Umbilical cord (tissue), 2 donors: ENCODE measurements at places on chromosomes 3 and 15. TPM values are rescaled to one million over a fixed set of nuclear protein-coding genes. Genes with fewer than 3 reads are reported as not detected.

DNA sequence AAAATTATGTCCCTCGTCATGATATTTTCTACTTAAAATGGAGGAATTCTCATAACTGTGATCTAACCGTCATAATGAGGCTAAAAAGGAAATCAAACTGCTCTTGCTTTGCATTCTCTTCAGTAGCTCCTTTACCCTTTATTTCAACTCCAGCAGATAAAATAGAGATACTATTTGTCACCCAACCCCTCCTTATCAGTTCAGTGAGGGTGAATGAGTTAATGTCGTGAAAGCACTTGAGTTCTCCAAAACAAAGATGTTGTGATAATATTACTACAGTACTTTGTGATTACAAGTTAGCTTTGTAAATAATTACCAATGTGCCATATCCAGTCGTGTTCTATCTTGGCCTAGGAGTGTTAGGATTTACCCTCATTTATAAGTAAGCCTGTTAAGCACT lies 63.4 kb upstream of the ANKRD28 start:
- no peak for DNase-seq

GRCh38 chr3:71232175-71232679 lies 351.3 kb downstream of the FOXP1 start:
- DNase-seq = no peak

DNA sequence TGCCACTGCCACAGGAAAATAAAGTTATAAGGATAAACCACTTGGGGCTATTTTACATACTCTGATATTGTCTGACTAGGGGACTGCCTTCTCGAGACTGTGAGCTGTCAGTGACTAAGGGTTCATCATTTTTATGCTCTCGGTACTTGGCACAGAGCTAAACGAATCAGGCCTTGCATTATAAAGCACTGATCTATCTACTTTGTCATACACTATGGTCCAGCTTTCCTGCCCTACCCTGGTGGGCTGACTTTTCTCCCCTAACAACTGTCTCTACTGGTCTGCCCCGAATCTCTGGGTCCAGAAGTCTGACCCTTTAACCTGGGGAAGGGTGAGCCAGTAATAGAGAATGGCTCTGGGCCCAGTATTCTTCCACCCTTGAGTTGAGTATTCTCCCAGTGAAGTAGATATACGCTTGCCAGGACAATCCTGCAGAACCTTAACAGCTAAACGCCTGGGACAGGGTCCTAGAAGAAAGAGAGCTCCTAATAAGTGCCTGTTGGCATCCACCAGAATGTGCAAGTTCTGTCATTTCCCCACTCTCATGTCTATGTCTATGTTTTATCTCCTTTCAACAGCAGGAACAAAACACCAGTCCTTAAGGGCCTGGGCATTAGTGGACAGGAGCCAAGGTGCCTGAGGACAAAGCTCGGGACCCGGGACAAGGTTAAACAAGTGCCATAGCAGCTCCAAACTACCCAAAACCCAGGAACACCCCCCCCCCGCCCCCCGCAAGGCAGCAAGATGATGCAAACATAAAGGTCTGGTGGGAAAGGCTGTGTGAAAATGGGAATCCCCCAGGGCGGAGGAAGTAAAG lies 1.2 kb downstream of the LARP6 start:
- DNase-seq = no peak

GRCh38 chr3:113304856-113305540 lies 93.6 kb downstream of the BOC start:
- DNase-seq = no peak

GRCh38 chr15:60656041-60656440 lies 177.1 kb upstream of the ICE2 start:
- no peak for DNase-seq

GRCh38 chr3:42134867-42135464 lies 43.8 kb downstream of the TRAK1 start:
- no peak for DNase-seq

DNA sequence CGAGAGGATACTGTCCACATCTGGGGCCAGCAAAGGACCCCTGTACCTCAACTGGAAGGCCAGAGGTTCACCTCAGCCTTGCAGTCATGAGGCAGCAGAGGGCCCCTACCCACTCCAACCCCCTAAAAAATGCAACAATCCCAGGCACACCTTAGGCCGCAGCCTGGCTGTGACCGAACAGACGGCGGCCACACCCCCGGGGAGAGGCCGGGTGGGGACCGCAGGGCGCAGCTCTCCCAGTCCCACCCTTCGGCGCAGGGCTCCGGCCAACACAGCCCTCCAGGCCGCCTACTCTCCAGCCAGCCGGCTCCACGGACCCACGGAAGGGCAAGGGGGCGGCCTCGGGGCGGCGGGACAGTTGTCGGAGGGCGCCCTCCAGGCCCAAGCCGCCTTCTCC lies 457 bp upstream of the DNAJA4 start:
- DNase-seq = no peak

GRCh38 chr3:27127195-27127594 lies 242.0 kb downstream of the NEK10 start:
- no peak for DNase-seq

- peak; percentile 46 for DNase-seq
These were observed at the start of gene CAMP for GRCh38 chr3:48222616-48223513. Gene CAMP, plus strand, starts transcription at chr3:48223495. Its CDS starts 17 bp downstream, at chr3:48223512.

DNA sequence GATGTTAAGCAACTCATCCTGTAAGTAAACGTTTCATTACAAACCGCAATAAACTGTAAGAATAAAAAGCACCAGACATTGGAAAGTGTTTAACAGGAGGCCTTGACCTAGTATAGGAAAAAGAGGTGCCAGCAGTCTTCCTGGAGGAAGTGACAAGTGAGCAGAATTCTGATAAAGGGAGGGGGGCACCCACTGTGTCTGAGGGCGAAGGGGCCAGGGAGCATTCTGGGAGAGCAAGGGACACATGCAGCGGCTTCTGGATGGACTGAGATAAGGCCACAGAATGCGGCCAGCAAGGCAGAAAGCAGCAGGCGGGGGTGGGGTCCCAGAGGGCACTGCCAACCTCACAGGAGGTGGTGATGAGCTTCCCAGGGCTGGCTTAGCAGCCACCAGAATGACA lies 80.2 kb downstream of the MTHFS start:
- DNase-seq = no peak

DNA sequence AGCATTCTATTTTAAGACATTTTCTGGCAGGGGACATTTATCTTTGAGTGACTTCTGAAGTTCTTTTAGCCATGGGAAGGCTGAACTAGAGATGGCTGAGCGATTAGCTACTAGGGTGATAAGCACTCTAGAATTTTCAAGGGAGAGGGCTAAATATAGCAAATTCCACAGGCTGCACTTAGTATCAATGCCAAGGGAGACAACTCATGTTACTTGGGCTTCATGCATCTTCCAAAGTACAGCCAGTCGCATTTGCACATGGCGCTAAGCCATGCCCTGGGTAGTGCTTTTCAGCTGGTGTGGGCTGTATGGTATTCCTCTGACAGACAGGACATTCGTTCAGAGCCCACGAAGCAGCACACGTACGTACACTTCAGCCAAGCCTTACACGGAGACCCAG lies 69.6 kb downstream of the RYR3 start:
- DNase-seq = peak; percentile 4

- DNase-seq = no peak
These were observed 31.4 kb upstream of the ITPKA start for GRCh38 chr15:41462084-41462795.

DNA sequence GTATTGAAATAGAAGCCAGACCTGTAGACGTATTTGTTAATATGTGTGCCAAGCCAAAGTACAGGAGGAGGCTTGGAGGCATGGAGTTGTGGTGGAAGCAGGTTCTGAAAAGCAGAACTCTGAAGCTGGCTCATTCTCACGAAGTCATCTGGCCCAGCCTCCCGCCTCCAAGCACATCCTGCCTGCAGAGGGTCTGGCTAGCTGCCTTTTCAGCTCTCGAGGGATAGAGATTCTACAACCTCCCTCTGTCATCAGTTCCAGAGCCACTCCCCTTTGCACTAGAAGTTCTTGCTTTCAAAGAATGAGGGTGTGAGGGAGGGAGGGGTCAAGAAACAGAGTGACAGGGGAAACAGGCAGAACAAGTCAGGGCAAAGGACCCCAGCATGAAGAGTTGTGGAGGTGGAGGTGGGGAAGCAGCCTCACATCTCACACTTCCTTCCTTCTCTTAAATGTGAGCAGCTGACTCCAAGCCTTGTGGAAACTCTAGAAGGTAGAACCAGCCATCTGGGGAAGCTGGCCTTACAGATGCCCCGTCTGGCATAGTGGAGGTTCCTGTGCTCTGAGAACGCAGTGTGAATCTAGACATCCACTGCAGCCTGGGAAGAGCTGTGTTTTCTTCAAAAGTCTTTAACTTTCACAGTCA lies 95.3 kb downstream of the SLC49A4 start:
- peak; percentile 82 for DNase-seq

DNA sequence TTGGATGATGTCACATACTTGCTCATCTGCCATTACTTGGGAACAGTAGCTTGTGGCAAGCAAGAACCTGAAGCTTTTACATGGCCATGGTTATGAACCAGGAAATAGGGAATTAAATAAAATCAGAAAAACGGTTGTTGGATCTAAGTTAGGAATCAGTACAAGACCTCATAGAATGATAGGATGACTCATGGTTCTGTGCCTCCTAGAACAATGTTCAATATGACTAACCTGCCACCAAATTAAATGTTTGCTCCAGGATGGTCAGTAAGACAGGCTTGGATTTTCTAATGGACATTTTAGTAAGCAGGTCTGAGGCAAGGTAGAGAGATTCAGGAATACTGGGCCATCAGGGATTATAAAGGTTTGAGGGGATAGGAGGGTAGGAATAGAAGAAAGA lies 218.9 kb downstream of the PLOD2 start:
- no peak for DNase-seq

DNA sequence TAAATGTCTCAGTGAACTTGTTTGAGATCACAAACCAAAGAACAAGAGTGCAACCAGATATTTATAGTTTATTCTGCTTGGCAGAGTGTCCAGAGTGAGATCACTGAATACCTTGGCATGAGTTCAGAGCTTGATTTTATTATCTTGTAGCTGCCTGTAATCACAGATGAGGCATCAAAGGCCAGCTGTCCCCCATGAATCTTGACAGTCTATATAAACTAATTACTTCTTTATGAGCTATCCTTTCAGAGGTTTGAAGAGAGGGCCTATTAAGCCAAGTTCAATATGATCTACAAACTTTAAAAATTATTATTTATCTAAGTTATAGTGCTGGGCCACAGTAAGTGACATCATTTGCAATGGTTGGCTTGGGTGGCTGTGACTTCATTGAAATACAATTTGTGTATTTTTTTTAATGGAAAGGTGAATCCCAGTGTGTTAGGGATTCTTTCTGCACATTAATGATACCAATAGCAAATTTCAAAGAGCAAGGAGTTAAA lies 251.5 kb downstream of the CLSTN2 start:
- peak; percentile 90 for DNase-seq

DNA sequence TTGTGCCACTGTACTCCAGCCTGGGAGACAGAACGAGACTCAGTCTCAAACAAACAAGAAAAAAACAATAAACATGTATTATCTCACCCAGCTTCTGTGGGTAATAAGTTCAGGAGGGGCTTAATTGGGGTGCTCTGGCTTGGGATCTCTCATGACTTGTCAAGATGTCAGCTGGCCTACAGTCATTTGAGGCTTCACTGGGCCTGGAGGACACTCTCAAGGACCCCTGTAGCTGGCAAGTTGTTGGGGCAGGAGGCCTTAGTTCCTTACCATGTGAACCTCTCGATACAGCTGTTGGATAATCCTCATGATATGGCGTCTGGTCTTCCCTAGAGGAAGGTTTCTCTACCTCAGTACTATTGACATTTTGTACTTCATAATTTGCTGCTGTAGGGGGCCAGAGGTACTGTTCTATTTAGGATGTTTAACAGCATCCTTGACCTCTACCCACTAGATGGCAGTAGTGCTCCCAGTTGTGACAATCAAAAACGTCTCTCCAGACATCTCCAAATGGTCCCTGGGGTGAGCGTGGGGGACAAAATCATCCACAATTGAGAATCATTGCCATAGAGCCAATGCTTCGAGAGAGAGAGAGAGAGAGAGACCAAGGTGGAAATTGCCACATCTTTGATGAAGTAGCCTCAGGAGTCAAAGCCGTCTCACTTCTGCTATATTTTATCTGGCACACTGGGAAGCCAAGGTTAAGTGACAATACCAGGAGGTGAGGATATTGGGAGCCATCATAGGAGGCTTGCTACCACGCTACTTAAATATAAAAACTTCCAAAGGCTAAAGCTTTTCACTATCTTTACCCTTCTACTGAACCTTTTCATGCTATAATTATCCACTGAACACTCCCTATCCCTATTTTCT lies 23.9 kb upstream of the SLTM start:
- DNase-seq = peak; percentile 44

- DNase-seq = no peak
These were observed 7.6 kb downstream of the MYZAP start for GRCh38 chr15:57599296-57599810.

DNA sequence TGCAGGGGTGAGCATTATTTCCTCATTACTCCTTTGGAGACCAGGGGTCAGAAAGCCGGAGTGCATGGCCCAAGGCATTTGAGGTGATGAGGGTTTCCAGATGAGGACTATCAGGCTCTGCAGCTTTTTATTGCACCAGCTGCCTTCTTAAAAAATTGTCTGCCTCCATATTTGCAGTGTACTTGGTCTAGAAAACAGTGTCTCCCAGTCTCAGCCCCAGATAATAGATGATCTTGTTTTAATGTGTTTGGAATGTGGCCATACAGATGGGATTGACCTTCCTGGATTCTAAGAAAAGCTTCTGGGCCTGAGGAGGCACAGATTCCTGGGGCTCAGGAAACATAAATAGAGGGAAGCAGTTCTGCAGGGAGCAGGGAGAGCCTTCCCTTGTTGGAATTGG lies 123.3 kb downstream of the GABRG3 start:
- peak; percentile 98 for DNase-seq

GRCh38 chr3:171261487-171261886 lies 198.7 kb downstream of the TNIK start:
- DNase-seq = no peak

- DNase-seq = no peak
These were observed 17.2 kb downstream of the RHCG start for GRCh38 chr15:89479173-89479572.

DNA sequence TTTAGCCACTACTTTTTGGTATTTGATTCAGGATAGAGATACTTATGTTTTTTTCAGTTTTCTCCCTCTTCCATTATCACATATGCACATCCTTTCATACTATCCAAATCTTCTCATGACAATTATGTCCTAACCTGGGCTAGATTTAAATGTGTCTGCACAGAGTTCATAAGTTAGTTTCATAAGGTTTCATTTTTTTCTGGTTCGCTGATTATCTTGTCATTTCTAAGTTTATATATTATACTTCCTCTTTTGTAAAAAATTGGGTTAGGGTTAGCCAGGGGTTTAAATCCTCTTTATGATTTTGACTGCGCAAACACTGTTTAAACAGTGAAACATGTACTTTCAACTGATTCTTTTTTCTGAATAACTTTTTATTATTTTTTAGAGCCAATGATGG lies 148.6 kb downstream of the SST start:
- DNase-seq = no peak

GRCh38 chr15:55372701-55373440 lies 35.3 kb downstream of the CCPG1 start:
- DNase-seq = no peak

The ZPLD1 gene
- 3.6 TPM for total RNA-seq

The PEX5L gene
- total RNA-seq = 3.9 TPM

The CHRNB4 gene
- total RNA-seq = 0.48 TPM

The PIF1 gene
- total RNA-seq = 1.7 TPM

The VGLL3 gene
- total RNA-seq = 116 TPM

The IFRD2 gene
- 45.3 TPM for total RNA-seq

The FBXL2 gene
- total RNA-seq = 13.5 TPM

The GHSR gene
- 1.4 TPM for total RNA-seq

The SRGAP3 gene
- 10.4 TPM for total RNA-seq

The HIGD2B gene
- not detected for total RNA-seq

The C15orf62 gene
- 0.24 TPM for total RNA-seq
